ENCODE measurements at places on chromosomes 3 and 15.

- DNase-seq, result no peak
These were observed 593.1 kb upstream of the MDFIC2 start for GRCh38 chr3:70905491-70905890.

DNA sequence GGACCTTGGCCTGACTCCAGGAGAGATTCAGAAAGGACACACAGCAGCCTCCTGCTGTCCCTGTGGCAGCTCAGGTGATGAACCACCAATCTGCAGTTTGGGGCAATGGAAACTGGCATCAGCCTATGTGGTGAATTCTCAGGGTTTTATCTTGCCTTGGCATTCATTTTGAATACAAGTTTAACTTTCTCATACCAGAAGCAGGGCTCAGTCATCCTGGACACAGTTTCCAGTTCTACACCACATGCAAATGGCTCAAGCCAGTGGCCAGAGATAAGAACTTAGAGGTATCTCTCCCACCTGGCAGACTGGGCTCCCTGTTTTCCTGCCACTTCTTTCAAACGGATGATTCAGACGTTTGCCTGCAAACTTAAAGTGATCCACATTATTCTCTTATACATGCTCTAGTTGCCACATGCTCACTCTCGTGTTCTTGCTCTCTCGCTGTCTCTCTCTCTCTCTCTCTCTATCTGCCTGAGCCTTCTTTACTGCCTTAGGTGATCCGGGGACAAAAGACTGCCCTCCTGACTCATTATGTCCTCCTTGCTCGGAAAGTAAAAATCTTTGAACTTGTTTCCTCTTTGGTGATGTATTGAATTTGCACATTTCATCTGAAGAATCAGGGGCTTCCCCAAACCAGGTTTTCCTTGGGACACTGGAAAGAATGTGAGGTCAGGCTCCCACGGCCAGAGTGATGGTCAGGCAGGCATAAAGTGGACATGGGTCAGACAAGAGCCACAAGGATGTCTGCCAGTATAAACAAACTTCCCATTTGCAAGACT is 99.6 kb upstream of the STT3B start:
- no peak for DNase-seq

- no peak for DNase-seq
These were observed 396.8 kb downstream of the CADM2 start for GRCh38 chr3:85355572-85355971.

DNA sequence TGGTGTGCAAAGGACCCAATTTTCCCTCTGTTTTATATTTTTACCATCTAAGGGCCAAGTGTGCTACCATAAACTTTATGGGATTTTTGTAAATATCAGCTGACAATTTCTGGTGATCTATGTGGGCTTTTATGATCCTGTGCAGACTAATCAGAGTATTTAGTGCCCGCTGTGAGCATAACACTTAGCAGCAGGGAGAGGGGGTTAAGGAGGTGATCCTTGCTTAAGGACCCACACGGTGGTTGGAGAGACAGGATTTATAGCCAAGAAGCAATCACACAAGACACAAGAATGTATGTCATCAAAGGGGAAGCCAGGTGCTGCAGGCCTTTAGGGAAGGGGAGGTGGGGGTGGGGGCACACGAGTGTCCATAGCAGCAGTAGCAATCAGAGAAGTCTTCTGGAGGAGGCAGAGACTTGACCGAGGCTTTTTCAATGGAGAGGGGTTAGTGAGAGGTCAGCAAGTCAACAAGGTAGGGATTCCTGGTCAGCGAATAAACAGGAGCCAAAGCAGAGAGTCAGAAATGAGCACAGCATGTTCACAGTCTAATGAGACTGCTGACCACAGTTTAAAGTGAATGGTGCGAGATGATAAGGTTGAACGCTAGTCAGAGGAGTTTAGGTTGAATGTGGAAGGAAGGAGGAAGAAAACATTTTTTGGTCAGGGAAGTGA is 4.5 kb upstream of the CACNA1D start:
- no peak for DNase-seq

DNA sequence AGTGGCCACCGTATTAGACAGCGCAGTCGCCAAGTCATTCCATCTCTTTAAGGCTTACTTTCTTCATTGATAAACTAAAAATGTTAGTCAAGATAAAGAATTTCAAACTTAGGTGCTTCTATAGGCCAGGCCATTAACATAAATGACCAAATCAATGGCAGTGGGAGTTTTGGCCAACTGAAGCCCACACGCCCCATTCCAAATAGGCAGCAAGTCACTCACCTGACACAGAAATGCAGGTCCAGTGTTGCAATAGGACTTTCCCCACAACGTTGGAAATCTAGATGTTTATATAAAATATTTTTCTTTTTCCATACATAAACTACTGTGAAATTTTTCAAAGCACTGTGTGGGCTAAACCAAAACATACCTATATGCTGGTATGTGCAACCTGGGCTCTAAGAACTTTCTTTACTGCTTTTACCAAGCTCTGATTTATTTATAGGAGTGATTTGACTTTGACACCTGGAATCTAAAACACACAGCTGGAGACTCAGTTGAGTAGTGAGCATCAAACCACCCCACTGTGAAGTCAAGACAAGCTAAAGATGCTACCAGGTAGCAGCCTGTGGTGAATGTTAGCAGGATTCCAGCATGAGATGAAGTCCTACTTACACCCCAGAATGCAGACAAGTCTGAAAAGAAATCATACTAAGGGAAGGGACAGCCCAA is 15.1 kb downstream of the GOLIM4 start:
- DNase-seq, result no peak

- DNase-seq, result no peak
These were observed 41.3 kb downstream of the WHAMM start for GRCh38 chr15:82850731-82851130.

DNA sequence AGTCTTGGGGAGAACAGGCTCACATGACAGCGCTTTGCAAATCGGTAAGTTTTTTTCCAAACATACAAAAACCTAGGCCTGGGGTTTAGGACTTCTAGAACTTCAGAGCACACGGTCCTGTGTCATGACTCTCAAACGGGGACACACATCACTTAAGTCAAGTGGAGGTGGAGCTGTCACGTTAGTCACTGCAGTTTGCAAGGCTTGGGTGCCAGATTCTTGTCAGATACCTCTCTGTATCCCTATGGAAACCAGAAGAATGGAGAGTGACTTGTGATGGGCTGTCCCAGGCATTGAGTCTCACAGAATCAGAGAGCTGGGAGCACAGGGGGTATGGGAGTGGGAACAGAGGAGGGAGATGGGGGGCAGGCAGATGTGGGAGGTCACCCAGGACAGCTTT is 64.8 kb downstream of the DUT start:
- no peak for DNase-seq

DNA sequence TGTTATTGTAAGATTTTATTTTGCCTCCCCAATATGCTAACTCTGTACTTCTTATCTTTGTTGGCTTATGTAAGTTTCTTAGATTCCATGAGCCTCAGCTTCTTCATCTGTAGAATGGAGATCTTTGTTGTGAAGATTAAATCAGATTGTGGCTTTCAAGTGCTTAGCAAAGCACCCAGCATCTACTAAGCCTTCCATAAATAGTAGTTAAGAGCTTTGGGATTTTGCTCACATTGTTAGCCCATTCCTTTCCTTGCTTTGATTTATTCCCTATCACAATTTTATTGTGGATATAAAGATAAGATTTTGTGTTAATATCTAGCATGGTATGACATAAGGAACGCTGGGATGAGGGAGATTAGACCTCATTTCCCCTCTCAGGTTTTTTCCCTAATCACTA is 501.4 kb downstream of the PYDC2 start:
- no peak for DNase-seq

DNA sequence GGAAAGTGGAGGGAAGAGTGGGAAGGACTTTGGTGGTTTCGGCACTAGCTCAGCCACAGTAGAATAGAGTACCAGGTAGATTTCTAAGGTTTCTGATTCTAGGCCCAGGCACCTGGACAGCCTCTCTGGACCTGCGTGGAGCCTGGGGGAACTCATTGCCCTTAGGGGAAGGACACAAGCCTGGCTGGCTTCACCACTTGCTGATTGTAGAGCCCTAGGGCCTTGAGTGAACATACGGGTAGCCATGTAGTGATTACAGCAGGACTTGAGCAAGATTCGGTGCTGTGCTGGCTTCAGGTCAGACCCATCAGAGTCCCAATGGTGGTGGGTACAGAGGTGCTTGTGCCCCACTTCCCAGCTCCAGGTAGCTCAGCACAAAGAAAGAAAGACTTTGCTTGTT is 47.0 kb downstream of the FAM81A start:
- no peak for DNase-seq

- peak; percentile 5 for DNase-seq
These were observed 29.9 kb upstream of the PRR23C start for GRCh38 chr3:139074565-139075115.

DNA sequence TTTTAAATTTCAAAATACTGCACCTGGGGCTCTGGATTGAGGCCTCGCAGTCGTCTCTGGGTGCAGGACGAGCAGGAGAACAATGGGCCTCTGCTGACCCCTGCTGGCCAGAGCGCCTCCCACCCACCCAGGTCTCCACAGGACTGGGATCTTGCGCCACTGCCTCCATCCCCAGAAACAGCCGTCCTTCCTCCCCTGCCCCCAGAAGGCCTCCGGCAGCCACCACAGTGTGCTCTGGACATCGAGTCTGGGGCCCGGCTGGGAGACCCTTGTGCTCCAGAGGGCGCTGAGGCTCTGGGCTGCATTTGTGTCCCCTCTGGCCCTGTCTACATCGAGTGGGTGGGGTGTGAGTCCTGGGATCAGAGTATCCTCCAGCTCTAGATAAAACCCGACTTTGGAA is 6.7 kb upstream of the ACSBG1 start:
- DNase-seq, result peak; percentile 91

GRCh38 chr3:81723732-81724313 is 37.6 kb downstream of the GBE1 start:
- DNase-seq, result no peak

DNA sequence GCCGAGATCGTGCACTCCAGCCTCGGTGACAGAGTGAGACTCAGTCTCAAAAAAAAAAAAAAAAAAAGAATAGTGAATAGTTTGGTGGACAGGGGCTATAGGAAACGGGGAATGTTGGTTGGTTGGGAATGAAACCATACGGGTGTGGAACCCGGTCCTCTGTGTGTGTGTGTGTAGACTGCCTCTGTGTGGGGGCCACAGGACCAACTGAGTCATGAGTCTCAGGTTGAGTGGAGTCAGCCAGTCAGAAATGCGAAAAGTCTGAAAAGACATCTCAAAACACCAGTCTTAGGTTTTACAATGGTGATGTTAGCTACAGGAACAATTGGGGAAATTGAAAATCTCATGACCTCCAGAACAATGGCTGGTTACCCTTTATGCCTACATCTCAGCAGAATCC is 44.5 kb downstream of the ZDHHC19 start:
- DNase-seq, result peak; percentile 31

- DNase-seq, result no peak
These were observed 53.9 kb upstream of the KLF13 start for GRCh38 chr15:31272558-31273257.

DNA sequence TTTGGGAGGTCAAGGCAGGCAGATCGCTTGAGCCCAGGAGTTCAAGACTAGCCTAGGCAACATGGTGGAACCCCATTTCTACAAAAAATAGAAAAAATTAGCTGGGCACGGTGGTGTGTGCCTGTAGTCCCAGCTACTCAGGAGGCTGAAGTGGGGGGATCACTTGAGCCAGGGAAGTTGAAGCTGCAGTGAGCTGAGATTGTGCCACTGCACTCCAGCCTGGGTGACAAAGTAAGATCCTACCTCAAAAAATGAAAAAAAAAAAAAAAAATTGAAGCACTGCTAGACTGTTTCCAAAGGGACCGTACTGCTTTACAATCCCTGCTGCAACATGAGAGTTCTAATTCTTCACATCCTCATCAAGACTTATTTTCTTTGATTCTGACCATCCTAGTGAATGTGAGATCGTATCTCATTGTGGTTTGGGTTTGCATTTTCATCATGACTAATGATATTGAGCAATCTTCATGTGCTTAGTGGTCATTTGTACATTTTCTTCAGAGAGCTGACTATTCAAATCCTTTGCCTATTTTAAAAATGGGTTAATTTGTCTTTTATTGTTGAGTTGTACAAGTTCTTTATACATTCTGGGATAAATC is 10.8 kb downstream of the CMTM8 start:
- peak; percentile 44 for DNase-seq

GRCh38 chr3:175741951-175742350 is 882.8 kb downstream of the NAALADL2 start:
- DNase-seq, result no peak

DNA sequence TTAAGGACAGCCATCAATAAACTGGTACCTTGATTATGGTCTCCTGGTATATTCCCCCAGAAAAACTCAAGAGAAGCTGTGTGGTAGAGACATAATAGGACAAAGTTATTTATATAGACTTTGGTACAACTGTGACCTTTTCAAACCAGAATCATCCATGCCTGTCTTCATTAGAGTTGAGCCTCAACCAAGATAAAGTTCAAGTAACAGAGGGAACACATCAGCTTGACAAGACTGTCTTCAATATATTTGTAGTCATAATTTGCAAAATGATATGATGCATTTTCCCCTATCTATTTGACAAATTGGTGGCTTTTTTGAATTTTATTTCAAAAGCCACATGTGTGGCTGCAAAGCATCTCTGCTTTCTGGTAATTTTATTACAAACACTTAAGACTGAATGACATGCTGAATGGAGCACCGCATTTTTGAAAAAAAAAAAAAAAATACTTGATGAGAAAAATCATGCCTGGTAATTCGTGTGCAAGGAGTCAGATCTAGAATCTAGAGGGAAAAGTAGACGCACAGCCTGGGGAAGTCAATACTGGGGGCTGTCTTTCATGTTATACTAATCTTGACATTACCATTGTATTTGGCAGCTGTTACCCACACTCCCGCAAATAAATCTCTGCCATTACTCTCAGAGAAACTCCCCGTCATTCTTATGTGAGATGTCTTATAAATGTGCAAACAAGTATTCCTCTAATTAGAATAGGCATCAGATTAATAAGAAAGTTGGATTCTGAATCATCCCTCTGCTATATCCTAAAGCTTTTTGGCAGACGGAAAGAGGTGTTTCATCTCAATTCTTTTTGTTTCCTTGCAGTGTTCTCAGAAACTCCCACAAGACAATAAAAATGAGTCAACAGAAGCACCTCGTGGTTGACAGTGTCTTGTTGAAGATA is 554.8 kb upstream of the CBLB start:
- DNase-seq, result peak; percentile 83

DNA sequence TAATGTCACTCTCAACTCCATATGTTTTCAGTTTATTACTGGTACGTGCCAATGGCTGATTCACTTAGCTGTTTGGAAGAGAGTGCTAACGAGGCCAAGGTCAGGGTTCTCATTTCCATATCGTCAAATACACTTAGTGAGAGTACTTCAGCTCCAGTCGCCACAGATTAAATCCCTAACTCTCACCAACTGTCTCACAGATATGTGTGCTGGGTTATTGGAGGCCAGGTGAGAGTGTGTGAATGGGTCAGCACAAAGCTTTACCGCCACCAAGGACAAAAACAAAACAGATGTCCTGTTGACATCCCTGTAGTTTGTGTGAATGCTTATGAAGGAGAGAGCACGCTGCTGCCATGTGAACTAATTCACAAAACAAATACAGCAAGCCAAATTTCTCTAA is 133.5 kb upstream of the TBL1XR1 start:
- no peak for DNase-seq

DNA sequence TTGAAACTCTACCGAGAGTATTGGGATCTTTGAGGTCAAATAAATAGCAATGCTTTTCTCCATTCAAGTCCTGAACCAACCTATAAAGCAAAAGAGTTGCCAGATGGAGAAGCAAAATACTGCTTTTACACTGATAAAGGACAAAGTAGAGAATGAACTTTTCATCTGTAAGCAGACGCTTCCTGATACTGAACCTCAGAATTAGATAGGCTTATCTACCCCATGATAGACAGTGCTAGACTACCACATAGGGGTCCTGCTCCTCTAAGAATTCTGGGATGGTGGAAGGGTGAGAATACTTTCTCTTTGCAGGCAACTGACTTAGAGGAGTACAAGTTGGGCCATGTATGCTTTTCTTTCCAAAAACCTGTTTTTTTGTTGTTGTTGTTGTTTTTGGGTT is 9.5 kb downstream of the SAXO2 start:
- no peak for DNase-seq

All from activated CD4-positive, alpha-beta T cell treated with anti-CD3 and anti-CD28 coated beads, Interleukin-2, Interleukin-6, amounts not matched to agents 100 ng/mL and 50 ng/mL, durations not matched to agents 16 hours and 8 hours (primary cell).